ENCODE measurements at places on chromosomes 12 and 14. TPM values are rescaled to one million over a fixed set of nuclear protein-coding genes. Genes with fewer than 3 reads are reported as not detected.

CLEC9A gene
- not detected for total RNA-seq

NGB gene
- not detected for total RNA-seq

DLGAP5 gene
- total RNA-seq = 17.4 TPM

NUAK1 gene
- 82.8 TPM for total RNA-seq

CRADD gene
- total RNA-seq = 11.0 TPM

FAIM2 gene
- 3.9 TPM for total RNA-seq

TOMM20L gene
- total RNA-seq = not detected

SMIM41 gene
- total RNA-seq = 0.43 TPM

TAS2R20 gene
- 5.5 TPM for total RNA-seq

ING4 gene
- 23.8 TPM for total RNA-seq

MUCL1 gene
- not detected for total RNA-seq

PTCSC3 gene
- total RNA-seq = not detected

CFAP251 gene
- total RNA-seq = 6.8 TPM

POU6F1 gene
- total RNA-seq = 4.5 TPM

MFAP5 gene
- total RNA-seq = 4.8 TPM

HOXC12 gene
- under 0.01 TPM for total RNA-seq

ANG gene
- total RNA-seq = 1.7 TPM

PZP gene
- not detected for total RNA-seq

TMTC2 gene
- total RNA-seq = 5.2 TPM

LRTM2 gene
- total RNA-seq = not detected

REP15 gene
- 1.3 TPM for total RNA-seq

DTX3 gene
- 19.0 TPM for total RNA-seq

KLHL33 gene
- 0.43 TPM for total RNA-seq

CCDC184 gene
- 0.43 TPM for total RNA-seq

CELA1 gene
- total RNA-seq = not detected

TTC5 gene
- 16.8 TPM for total RNA-seq

TNS2 gene
- total RNA-seq = 46.1 TPM

KLRK1 gene
- not detected for total RNA-seq

POTEM gene
- not detected for total RNA-seq

INHBE gene
- 1.7 TPM for total RNA-seq

TECPR2 gene
- total RNA-seq = 18.0 TPM

SYNDIG1L gene
- not detected for total RNA-seq

PRB2 gene
- not detected for total RNA-seq

CIROP gene
- not detected for total RNA-seq

IFNG-AS1 gene
- not detected for total RNA-seq

MMP14 gene
- 327 TPM for total RNA-seq

Data from fibroblast of villous mesenchyme (primary cell).